Endodermal cell (in vitro differentiated cells): ENCODE measurements at places on chromosomes 7 and 10.
A peak's percentile ranks its signal among the peaks of the same experiment; 100 is the strongest.

GRCh38 chr10:38072552-38072951 lies 21.6 kb upstream of the ZNF37A start:
- H3K4me3 ChIP-seq = no peak overlapping the region
- H3K4me1 ChIP-seq = no peaks in the 10 kb centered on the region

DNA sequence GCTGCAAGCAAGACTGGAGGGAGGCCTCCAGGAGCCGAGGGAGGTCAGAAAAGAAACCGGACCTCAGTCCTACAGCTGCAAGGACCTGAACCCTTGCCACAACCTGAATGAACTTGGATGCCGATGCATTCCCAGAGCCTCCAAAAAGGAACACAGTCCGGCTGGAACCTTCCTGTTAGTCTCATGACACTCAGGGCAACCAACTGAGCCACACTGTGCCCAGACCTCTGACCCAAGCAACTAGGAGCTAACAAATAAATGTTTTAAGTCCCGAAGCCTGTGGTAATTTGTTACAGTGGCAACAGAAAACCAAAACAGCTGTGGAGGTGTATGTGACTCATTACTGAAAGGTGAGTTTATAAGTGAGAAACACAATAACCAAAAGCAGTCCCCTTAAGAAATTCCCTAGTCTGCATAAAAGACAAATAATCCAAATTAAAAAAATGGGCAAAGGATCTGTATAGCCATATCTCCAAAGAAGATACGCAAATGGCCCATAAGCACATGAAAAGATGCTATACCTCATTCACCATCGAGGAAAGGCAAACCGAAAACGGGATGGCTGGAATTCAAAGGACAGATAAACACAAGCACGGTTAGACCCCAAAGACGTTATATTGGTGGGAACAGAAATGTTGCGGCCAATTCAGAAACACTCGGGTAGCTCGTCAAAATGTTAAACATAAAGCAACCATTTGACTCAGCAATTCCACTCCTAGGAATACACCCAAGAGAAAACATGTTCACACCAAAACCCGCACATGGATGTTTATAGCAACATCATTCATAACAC lies 24.8 kb downstream of the GNA12 start:
- DNase-seq = peak; percentile 16
- peaks cover 3% of the 10 kb centered on the region for H3K4me1 ChIP-seq
- no peak overlapping the region for H3K4me3 ChIP-seq
- no peaks in the 10 kb centered on the region for H3K27me3 ChIP-seq
- no peak overlapping the region for H3K27ac ChIP-seq

GRCh38 chr10:85647741-85648140 lies 718.9 kb downstream of the GRID1 start:
- no peaks in the 10 kb centered on the region for H3K36me3 ChIP-seq
- peaks cover 6% of the 10 kb centered on the region for H3K4me1 ChIP-seq
- DNase-seq = peak; percentile 7
- H3K4me3 ChIP-seq = no peak overlapping the region

GRCh38 chr10:20855398-20856038 lies 41.6 kb downstream of the NEBL start:
- no peaks in the 10 kb centered on the region for H3K27me3 ChIP-seq
- no peak overlapping the region for H3K4me3 ChIP-seq
- no peak overlapping the region for H3K27ac ChIP-seq

DNA sequence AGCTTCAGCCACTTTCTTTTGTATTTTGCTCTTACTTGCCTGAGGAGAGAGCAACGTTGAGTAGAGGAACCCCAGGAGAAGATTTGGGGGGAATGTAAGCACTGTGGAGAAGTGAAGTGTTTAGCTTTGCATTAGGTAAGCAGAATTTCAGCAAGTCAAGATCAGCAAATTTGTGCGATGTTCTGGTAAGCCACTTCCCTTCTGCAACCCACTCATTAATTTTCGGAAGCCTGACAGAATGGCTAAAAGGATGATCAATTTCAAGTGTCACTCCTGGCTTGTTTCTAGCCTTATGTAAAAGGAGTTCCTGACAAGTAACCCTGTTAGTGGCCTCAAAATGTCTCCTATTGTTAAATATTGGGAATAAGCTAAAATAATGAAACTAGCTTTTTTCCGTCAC lies 48.5 kb upstream of the NXPH1 start:
- no peaks in the 10 kb centered on the region for H3K4me1 ChIP-seq
- DNase-seq = no peak
- no peaks in the 10 kb centered on the region for H3K36me3 ChIP-seq
- H3K4me3 ChIP-seq = no peak overlapping the region
- no peak overlapping the region for H3K27ac ChIP-seq

- H3K36me3 ChIP-seq = no peaks in the 10 kb centered on the region
- peaks cover under 1% of the 10 kb centered on the region for H3K4me1 ChIP-seq
- H3K4me3 ChIP-seq = no peak overlapping the region
- peak; percentile 75 for DNase-seq
- H3K27ac ChIP-seq = peak overlapping the region; percentile 51
- H3K27me3 ChIP-seq = no peaks in the 10 kb centered on the region
These were observed 14.6 kb upstream of the GPER1 start for GRCh38 chr7:1073142-1073977.

GRCh38 chr7:18013936-18014335 lies 13.7 kb downstream of the PRPS1L1 start:
- no peaks in the 10 kb centered on the region for H3K27me3 ChIP-seq
- no peaks in the 10 kb centered on the region for H3K4me1 ChIP-seq
- H3K4me3 ChIP-seq = no peak overlapping the region
- H3K27ac ChIP-seq = no peak overlapping the region

- H3K27ac ChIP-seq = no peak overlapping the region
- H3K27me3 ChIP-seq = peaks cover 98% of the 10 kb centered on the region
- no peaks in the 10 kb centered on the region for H3K36me3 ChIP-seq
- DNase-seq = peak; percentile 64
These were observed 14.5 kb upstream of the HOXA13 start for GRCh38 chr7:27214239-27214950.

- no peaks in the 10 kb centered on the region for H3K27me3 ChIP-seq
- no peak overlapping the region for H3K27ac ChIP-seq
- no peak overlapping the region for H3K4me3 ChIP-seq
- no peaks in the 10 kb centered on the region for H3K4me1 ChIP-seq
- DNase-seq = no peak
These were observed 26.4 kb upstream of the KCNMA1 start for GRCh38 chr10:77664008-77664407.

DNA sequence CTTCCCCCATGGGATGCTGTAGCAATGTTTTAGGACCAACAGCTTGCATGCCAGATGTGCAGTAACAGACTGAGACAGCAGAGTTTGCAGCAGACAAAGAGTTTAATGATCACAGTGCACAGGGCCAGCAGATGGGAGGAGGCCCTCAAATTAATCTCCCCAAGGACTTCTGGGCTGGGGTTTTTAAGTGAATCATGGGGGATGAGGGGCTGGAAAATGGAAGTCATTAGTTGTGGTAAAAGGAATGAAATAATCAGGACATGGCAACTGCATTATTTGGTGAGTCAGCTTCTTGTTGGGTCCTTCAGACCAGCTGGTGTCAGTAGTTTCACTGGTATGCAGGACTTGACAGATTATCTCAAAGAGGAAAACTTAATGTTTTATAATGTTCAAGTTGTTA lies 12.6 kb upstream of the NRBF2 start:
- no peak overlapping the region for H3K4me3 ChIP-seq
- no peaks in the 10 kb centered on the region for H3K4me1 ChIP-seq
- H3K27ac ChIP-seq = no peak overlapping the region
- no peaks in the 10 kb centered on the region for H3K36me3 ChIP-seq
- no peak for DNase-seq

- DNase-seq = no peak
- H3K4me3 ChIP-seq = no peak overlapping the region
- H3K36me3 ChIP-seq = no peaks in the 10 kb centered on the region
- H3K27ac ChIP-seq = no peak overlapping the region
- H3K27me3 ChIP-seq = no peaks in the 10 kb centered on the region
- H3K4me1 ChIP-seq = no peaks in the 10 kb centered on the region
These were observed 201.1 kb downstream of the LRRN3 start for GRCh38 chr7:111292026-111292470.

DNA sequence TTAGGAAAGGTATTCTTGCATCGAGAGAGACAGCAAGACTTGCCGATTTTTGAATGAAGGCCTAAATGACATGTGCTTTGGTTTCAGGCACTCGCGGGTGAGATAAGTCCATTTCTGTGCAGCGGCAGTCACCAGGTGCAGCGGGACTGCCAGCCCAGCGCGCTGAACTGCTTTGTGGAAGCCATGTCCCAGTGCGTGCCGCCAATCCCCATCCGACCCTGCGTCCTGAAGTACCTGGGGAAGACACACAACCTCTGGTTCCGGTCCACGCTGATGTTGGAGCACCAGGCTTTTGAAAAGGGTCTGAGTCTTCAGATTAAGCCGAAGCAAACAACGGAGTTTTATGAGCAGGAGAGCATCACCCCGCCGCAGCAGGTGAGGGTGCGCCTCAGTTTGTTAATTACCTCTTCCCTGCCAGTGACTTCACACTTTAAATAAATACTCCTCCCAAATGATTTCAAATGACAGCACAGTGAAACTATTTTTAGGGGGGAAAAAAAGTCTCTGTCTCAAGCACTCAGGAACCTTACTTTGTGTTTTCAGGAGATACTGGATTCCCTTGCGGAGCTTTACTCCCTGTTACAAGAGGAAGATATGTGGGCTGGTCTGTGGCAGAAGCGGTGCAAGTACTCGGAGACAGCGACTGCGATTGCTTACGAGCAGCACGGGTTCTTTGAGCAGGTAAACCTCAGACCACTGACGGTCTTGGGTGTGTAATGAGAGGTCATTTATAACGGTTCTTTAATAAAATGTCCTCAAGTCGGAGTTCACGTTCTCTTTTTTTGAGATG lies 98.3 kb downstream of the TRRAP start:
- H3K36me3 ChIP-seq = peaks cover 96% of the 10 kb centered on the region
- no peak overlapping the region for H3K27ac ChIP-seq
- H3K27me3 ChIP-seq = no peaks in the 10 kb centered on the region
- DNase-seq = no peak
- no peaks in the 10 kb centered on the region for H3K4me1 ChIP-seq

DNA sequence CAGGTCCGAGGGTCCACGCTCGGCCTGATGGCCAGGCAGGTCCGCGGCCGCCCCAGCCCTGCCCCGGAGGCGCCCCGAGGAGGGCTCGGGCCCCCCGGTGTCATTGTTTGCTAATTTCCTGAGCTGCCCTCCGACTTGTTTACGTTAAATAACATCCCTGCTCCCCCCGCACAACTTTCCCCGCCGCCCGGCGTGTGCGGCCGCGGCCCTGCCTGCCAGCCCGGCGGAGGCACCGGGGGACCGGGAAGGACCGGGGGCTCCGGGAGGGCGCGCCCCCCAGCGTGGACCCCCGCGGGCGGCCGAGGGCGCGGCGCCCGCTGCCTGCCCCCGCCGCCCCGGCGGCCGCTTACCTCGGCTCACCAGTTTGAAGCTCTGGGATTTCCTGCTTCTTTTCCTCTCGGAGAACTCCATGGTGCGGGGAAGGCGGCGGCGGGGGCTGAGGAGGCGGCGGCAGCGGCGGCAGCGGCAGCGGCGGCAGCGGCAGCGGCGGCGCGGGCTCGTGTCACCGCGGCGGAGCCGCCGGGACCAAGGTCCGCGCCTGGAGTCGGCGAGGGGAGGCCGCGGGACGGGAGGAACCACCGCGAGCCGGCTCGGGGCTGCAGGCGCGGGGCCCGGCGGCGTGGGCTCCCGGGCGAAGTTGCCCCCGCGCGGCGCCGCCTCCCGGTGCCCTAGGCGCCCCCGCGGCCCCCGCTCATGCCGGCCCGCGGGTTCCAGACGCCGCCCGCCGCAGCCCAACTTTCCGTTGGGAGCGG lies 515 bp downstream of the BEND7 start:
- peak overlapping the region; percentile 78 for H3K4me3 ChIP-seq
- no peak overlapping the region for H3K27ac ChIP-seq
- DNase-seq = peak; percentile 73
- H3K27me3 ChIP-seq = peaks cover 76% of the 10 kb centered on the region
- no peaks in the 10 kb centered on the region for H3K36me3 ChIP-seq
- peaks cover 6% of the 10 kb centered on the region for H3K4me1 ChIP-seq

DNA sequence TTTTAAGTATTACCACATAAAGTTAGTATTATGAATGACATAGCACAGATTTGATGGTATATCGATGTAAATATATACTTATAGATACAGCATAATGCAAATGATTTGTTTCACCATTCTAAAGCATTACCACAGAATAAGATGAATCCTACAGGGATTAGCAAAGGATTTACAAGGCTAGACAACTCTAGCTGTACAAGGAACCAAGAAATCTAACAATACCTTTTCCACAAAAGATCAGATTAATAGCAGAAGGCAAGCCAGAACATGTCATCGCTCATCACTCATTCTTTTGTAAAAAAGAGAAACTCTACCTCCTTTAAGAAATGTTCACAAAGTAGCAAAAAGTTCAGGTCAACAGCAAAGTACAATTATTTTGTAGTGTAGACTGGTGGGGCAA lies 105.1 kb upstream of the ANK3 start:
- H3K27me3 ChIP-seq = no peaks in the 10 kb centered on the region
- H3K27ac ChIP-seq = no peak overlapping the region
- H3K36me3 ChIP-seq = no peaks in the 10 kb centered on the region
- no peak for DNase-seq
- no peak overlapping the region for H3K4me3 ChIP-seq
- no peaks in the 10 kb centered on the region for H3K4me1 ChIP-seq

- no peaks in the 10 kb centered on the region for H3K4me1 ChIP-seq
- no peak overlapping the region for H3K27ac ChIP-seq
- no peak overlapping the region for H3K4me3 ChIP-seq
These were observed 31.2 kb downstream of the ITIH5 start for GRCh38 chr10:7635408-7636125.

GRCh38 chr7:31114593-31115343 lies 62.7 kb downstream of the ADCYAP1R1 start:
- H3K4me1 ChIP-seq = no peaks in the 10 kb centered on the region
- H3K27ac ChIP-seq = no peak overlapping the region
- peaks cover 28% of the 10 kb centered on the region for H3K27me3 ChIP-seq

GRCh38 chr7:24808518-24808917 lies 51.3 kb upstream of the GSDME start:
- H3K27ac ChIP-seq = peak overlapping the region; percentile 78
- H3K27me3 ChIP-seq = no peaks in the 10 kb centered on the region
- H3K4me1 ChIP-seq = no peaks in the 10 kb centered on the region
- no peak for DNase-seq
- H3K36me3 ChIP-seq = no peaks in the 10 kb centered on the region

GRCh38 chr10:103849880-103850571 lies 5.3 kb downstream of the SH3PXD2A start:
- no peak overlapping the region for H3K4me3 ChIP-seq
- peaks cover 13% of the 10 kb centered on the region for H3K4me1 ChIP-seq
- H3K36me3 ChIP-seq = no peaks in the 10 kb centered on the region
- H3K27me3 ChIP-seq = peaks cover 14% of the 10 kb centered on the region
- no peak overlapping the region for H3K27ac ChIP-seq
- no peak for DNase-seq

- H3K4me3 ChIP-seq = no peak overlapping the region
- no peaks in the 10 kb centered on the region for H3K36me3 ChIP-seq
- no peak overlapping the region for H3K27ac ChIP-seq
These were observed 134.8 kb downstream of the CFAP58 start for GRCh38 chr10:104488439-104488832.

- no peak overlapping the region for H3K4me3 ChIP-seq
- H3K36me3 ChIP-seq = no peaks in the 10 kb centered on the region
- DNase-seq = no peak
- H3K27ac ChIP-seq = no peak overlapping the region
- no peaks in the 10 kb centered on the region for H3K27me3 ChIP-seq
These were observed 150.2 kb downstream of the RAB11FIP2 start for GRCh38 chr10:117896517-117896916.
